GOT3 (cell line): ENCODE measurements at places on chromosomes 2 and 18.

- no peak for DNase-seq
These were observed 508.8 kb downstream of the ZEB2 start for GRCh38 chr2:144011098-144011497.

- no peak for DNase-seq
These were observed 48.9 kb upstream of the NABP1 start for GRCh38 chr2:191629001-191629453.

DNA sequence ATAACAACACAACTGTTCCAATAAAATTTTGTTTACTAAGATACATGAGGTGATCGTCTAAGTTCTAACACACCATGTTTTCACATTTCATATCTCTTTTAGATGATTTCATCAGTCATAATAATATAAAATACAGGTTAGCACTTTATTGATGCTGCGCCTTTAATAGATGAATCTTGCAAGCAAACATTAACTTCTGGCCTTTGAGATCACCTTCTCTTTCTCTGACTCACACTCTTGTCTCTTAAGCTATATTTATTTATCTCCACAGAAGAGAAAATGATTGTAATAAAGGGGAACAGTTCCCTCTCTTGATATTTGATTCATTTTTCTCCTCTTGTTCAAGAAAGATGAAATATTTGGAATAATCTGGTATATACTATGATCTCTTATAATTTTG lies 603.3 kb upstream of the POU3F3 start:
- no peak for DNase-seq

- DNase-seq: no peak
These were observed 27.7 kb downstream of the FAM110C start for GRCh38 chr2:18402-19271.

DNA sequence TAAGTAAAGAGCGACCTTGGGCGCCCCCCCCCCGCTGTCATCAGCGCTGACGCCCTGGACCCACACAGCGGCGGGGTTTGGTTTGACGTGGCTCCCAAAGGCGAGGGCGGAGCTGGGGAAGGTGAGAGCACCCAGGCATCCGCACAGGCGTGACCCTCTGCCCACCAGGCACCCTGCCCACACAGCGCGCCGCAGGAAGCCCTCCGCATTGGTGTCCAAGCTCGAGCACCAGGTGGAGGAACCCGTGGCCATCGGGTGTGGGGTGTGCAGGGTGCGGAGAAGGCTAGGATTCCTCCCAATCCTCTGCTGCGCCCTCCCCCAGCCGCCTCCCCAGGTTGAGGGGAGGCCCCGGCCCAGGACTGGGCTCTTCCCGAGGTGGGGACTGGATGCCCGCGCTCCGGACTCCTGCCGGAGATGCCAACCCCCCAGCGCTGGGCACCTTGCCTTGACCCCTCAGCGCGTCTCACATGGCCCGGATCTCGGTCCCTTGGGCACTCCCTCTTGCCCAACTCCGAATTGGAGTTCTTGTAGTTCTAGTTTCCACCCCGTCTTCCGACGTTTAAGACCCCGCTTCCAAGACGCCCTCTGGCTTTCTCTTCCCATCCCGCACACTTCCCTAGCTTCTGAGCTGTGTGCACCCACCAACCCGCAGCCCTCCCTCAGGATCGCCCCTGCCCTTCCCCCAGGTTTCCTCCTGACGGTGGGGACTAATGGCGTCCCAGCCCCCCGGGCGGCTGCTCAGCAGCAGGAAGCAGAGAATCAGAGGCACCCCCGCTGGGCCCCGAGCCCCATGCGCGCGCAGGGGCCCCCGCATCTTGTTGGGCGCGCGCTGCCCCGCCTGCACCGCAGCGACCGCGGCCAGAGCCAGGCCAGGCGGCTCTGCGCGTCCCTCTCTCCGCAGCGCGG lies 25.9 kb upstream of the RESP18 start:
- no peak for DNase-seq

- no peak for DNase-seq
These were observed 19.2 kb upstream of the DRC1 start for GRCh38 chr2:26382564-26382963.

DNA sequence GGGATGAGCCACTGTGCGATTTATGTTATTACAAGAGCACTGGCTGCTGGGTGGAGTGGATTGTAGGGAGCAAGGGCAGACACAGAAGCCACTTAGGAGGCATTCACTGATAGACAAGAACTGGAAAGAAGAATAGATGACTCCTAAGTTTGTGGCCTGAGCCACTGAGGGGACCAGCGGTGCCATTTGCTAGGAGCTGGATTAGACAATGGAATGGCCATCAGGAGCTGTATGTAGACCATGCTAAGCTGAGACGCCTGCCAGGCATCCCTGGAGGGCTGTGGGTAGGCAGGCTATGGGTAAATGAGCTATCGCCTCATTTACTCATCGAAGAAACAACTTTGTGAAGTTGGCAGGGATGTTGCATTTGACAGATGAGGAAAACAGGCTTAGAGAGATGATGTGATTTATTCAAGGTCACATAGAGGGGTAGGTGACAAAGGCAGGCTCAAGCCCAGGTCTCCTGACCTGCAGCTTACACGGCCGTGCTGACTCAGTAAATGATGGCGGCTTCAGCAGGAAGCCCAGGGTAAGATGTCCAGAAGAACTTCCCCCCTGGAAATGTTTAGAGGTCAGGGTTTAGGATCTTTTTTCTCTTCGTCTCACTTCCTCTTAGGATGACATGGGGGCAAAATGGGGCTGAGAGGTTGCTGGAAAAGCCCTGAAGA lies 2.8 kb downstream of the MFSD2B start:
- DNase-seq: no peak

DNA sequence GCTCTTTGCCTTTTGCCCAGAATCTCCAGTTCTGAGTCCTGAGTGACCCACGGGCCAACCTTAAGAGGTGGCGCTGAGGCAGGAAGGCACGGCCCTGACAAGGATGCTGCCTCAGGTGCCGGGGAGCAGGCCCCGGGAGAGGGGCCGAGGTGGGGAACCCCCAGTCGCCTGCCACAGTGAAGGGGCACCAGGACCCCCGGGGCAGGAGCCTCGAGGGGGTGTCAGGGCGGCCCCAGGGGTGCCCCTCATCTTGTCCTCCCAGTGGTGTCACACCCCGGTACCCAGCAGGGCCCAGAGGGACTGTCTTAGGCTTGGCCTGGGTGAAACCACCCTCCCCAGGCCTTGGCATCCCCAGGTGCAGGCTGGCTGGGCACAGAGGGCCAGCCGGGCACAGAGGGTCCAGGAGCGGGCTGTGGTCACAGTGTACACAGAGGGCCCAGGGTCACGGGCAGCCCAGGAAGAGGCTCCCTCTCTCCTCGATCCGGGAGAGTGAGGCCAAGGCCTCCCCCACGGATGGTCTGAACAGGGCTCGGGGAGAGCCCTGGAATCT lies 1.0 kb downstream of the PDCD1 start:
- no peak for DNase-seq

DNA sequence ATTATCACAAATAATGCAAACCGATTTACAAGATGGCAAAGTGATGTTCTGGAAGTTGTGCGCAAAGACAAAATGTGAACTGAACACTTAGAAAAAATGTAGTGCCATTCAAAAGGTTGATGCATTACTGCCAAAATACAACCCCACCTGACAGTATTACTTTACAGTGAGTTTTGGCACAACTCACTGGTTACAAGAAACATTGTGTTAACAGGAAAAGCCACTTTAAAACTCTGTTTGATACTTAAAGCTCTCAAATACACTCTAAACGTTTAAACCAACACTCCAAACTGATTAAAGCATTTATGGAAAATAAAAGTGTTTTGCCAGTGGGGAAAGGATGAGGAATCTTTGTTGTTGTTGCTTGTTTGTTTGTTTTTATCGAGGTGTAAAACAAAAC lies 173.4 kb upstream of the SATB2 start:
- no peak for DNase-seq

DNA sequence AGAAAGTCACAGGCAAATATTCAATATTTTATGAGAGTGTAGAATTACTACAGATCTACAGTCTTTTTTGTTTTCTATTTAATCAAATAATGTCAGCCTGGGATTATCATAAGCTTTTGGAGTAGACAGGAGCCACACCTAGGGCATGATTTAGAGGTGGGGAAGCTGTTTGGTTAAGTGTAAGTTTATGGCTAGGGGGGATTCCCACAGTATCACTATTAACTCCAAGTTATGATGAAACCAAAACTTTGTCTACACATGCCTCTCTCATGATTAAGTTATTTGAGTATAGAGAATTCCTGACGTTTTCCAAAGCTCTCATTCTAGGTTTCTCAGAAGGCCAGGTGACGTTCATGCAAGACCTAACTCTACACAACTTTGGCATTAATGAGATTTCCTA lies 2.1 kb downstream of the SERPINB10 start:
- no peak for DNase-seq

- no peak for DNase-seq
These were observed 92.5 kb upstream of the SLC35G4 start for GRCh38 chr18:11516751-11517503.

DNA sequence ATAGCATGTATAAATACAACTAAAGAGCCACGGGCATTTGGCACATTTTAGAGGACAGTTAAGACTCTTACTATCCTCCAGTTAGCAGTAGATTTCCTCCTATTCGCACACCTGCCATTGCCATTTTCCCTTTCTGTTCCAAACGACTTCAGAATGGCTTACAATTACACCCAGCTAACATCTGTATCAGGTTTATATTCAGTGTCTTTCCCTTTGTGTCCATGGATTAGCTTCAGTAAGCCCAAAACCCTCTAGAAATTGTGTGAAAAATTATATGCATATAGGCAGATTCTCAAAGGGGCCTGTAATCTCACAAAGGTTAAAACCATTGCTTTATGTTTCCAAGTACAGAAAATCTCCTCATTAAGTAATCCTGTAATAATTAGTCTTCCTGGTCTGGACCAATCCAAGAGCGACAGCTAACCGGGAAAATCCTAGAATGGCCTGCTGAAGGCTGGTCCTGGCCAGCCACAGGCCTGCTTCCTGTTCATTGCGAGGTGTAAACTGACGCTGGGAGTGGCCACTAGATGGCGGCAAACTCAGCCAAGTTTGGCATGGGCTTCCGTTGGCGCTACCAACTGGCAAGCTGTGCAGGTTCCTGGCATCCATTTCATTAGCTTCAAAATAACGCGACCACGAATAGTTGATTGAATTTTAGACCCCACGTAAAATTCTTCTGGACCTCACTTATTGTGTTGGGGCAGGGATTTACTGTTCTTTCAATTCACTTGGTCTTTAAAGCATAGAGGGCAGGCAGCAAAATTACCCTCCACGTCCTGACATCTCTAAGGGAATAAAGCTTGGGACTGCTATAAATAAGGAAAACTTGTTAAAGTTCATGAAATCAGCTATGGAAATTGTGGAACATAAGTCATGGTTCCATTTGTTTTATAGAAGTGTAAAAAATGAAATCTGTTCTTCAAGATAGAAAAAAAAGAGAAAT lies 17.1 kb downstream of the ARHGAP25 start:
- DNase-seq: peak; percentile 35

DNA sequence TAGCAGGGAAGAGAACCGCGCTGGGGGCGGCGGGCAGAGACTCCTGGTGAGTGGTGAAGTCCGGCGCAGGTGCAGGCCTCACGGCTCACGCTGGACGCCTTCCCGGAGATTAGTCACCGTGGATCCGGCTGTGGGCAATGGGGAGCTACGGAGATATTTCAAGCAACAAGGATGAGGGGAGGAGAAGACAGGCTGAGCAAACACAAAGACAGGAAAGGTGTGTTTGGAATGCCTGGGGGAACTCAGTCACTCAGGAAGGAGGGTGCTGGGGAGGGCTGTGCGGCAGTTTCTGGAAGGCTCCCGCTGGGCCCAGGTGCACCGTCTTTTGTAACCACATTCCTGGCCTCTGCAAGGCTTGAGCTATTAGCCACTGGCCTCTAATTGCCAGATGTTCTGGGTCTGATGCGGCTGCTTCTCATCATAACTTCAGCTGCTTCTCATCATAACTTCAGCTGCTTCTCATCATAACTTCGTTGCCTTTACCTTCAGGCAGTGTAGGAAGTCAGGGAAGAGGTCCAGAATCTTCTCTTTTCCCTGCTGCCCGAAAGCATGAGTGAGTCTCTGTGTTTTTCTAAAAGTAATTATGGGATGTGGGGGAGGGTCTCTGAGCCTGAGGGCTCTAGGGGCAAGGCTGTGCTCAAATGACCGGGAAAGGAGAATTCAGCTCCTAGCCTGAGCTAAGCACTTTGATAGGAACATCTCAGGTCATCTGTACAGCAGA lies 118.9 kb downstream of the PXDN start:
- no peak for DNase-seq

GRCh38 chr2:198957181-198957580 lies 500.6 kb downstream of the SATB2 start:
- no peak for DNase-seq

- no peak for DNase-seq
These were observed 6.7 kb upstream of the DLX2 start for GRCh38 chr2:172109256-172109987.

DNA sequence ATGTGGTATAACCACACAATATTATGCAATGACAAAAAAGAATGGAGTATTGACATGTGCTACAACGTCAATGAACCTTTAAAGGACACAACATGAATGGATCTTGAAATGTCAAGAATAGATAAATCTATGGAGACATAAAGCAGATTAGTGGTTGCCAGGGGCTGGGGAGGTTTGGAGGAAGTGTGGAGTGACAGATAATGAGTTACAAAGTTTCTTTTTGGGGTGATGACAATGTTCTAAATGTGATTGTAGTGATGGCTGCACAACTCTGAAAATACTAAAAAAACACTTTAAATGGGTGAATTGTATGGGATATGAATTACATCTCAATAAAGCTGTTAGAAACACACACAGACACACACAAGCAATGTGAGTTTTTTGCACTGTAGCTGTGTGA lies 37.4 kb upstream of the C1D start:
- DNase-seq: no peak

GRCh38 chr2:11701206-11701605 lies 31.2 kb upstream of the NTSR2 start:
- DNase-seq: no peak

DNA sequence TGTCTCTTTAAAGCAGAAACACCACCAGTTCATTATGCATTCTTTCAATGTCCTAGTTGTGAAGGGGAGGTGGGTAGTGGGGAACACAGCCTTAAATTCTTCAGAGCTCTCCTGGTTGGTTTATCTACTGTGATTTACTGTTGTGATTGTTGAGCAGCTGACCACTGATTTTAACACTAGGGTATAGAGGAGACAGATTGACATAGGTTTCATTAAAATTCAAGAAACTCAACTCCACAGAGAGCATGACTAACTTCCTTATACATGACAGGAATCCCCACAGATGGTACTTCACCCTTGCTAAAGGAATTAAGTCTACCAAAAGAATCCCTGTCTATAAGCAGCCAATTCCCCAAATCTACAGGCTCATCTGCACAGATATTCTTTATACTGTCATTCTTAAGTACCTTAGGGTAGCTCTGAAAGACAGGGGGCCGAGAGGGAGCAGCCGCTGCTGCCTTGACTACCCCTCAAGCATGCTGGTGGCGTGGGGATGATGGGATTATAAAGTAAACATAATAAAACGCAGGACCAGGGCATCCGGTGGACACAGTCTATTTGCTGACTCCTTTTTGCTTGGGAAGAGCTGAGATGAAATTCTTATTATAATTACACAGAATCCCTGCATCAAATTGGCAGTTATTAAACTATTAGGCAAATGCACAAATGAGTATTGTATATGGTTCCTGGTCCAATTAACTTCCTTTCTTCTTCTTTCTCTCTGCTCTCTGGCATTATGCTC lies 1377.6 kb upstream of the PIK3C3 start:
- DNase-seq: no peak
